IMR-90 (cell line): ENCODE measurements at places on chromosomes 3 and 15. TPM values are rescaled to one million over a fixed set of nuclear protein-coding genes. Genes with fewer than 3 reads are reported as not detected.

The SCN11A gene
- polyA plus RNA-seq: 0.02 TPM in 1 of 2 replicates, not detected in the other

The ZNF620 gene
- polyA plus RNA-seq: 0.22 and 0.48 TPM in 2 replicates

The GOLGA6B gene
- not detected in 2 replicates for polyA plus RNA-seq

- no peak for DNase-seq
Measured at GRCh38 chr15:66515901-66516322, 10.8 kb downstream of the ZWILCH start.

DNA sequence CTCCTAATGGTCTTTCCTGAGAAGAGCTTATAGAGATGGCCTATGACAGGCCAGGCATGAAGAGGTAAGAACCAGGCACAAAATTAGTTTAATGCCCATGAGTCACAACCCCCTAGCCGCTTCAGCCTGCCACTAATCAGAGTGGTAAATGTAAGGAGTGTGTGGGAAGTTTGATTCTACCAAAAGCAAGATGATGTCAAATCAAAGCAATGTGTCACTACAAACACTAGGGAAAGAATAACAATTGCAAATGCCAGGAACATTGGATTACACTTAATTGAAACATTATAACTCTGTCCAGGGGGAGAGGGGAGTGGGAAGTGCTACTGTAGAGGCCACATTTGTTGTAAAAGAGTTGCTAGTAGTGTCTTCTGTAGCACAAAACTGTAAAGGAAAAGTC is 596.6 kb upstream of the AGTR1 start:
- DNase-seq: peak; percentile 20

GRCh38 chr3:124158168-124158881 is 166.4 kb upstream of the ROPN1 start:
- no peak for DNase-seq

GRCh38 chr15:67832031-67832551 is 6.8 kb downstream of the SKOR1 start:
- DNase-seq: peak; percentile 29
